Upper lobe of left lung (tissue), 6 donors: ENCODE measurements at places on chromosomes 12 and 14. TPM values are rescaled to one million over a fixed set of nuclear protein-coding genes. Genes with fewer than 3 reads are reported as not detected.

TMTC1 gene
- 25.1 TPM for total RNA-seq

SLC7A7 gene
- total RNA-seq = 55.0 TPM

COQ10A gene
- 13.0 TPM for total RNA-seq

IRF2BPL gene
- total RNA-seq = 60.6 TPM

NKX2-1 gene
- 249 TPM for total RNA-seq

RPS6KL1 gene
- 3.4 TPM for total RNA-seq

GDF3 gene
- not detected for total RNA-seq

XRCC3 gene
- 6.1 TPM for total RNA-seq

EFCAB11 gene
- total RNA-seq = 1.9 TPM

TAS2R20 gene
- 1.7 TPM for total RNA-seq

PTGER2 gene
- total RNA-seq = 10.5 TPM

GLRX5 gene
- 12.6 TPM for total RNA-seq

LRTM2 gene
- not detected for total RNA-seq

WSCD2 gene
- total RNA-seq = 0.17 TPM

C12orf50 gene
- total RNA-seq = not detected

DAO gene
- not detected for total RNA-seq

MCRS1 gene
- total RNA-seq = 65.2 TPM

SPTB gene
- 3.0 TPM for total RNA-seq

HSPA2 gene
- total RNA-seq = 12.3 TPM

TEAD4 gene
- 46.9 TPM for total RNA-seq

SLCO1A2 gene
- total RNA-seq = 4.2 TPM

SLC17A8 gene
- total RNA-seq = 0.24 TPM

SRSF9 gene
- total RNA-seq = 119 TPM

OTX2 gene
- not detected for total RNA-seq

HSP90B1 gene
- total RNA-seq = 218 TPM

PLD4 gene
- total RNA-seq = 2.5 TPM

TMEM229B gene
- total RNA-seq = 3.1 TPM

PUS1 gene
- 15.9 TPM for total RNA-seq

NID2 gene
- total RNA-seq = 5.0 TPM

AMDHD1 gene
- total RNA-seq = not detected

CLSTN3 gene
- total RNA-seq = 96.9 TPM

NR1H4 gene
- not detected for total RNA-seq

DIO3 gene
- total RNA-seq = 1.3 TPM

RPL10L gene
- not detected for total RNA-seq

LMNTD1 gene
- 1.6 TPM for total RNA-seq

TSPAN11 gene
- total RNA-seq = 4.4 TPM
